ENCODE measurements at places on chromosomes 12 and 14.
A peak's percentile ranks its signal among the peaks of the same experiment; 100 is the strongest.

DNA sequence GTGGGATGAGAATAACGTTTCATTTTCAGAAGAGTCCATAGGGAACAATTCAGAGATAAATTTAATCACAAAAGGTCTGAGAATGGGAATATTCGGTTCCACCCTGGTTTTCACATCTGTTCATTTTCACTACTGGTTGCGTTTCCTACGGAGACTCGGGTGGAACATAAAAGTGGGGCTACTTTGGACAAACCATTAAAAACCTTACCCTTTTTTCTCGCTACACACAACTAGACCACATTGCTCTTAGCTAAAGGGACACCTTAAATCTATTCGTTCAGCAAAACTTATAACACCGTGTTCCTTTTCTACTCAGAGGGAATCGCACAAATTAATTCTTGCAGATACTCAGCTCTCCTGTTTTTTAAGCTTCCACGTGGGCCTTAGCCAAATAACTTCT, 1.0 kb upstream of the SUDS3 start:
- DNase-seq = no peak

GRCh38 chr14:54633076-54633475, 66.1 kb downstream of the SAMD4A start:
- DNase-seq = no peak

GRCh38 chr12:95380997-95381786, 92.8 kb upstream of the METAP2 start:
- DNase-seq = no peak

- no peak for DNase-seq
These were observed 6.4 kb upstream of the SLC48A1 start for GRCh38 chr12:47766502-47767215.

- DNase-seq = no peak
These were observed 20.3 kb downstream of the FANCM start for GRCh38 chr14:45156067-45156466.

DNA sequence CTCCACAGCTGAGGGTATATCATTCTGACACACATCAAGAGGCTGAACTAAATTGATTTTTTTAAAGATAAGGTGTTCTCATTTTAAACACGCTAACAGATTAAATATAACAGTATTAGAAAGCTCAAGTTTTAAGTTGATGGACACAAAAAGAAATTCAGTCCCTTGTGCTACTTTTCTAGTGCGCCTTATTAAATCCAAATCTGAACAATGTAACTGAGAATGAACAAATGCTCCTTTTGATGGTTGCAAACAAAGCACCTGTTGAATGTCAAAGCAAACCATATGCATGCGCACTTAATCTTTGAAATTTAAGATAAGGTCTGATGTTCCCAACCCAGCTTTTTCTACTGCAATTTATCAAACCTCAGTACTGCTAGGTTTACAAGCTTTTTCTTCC, 401.9 kb downstream of the PAWR start:
- DNase-seq = no peak

DNA sequence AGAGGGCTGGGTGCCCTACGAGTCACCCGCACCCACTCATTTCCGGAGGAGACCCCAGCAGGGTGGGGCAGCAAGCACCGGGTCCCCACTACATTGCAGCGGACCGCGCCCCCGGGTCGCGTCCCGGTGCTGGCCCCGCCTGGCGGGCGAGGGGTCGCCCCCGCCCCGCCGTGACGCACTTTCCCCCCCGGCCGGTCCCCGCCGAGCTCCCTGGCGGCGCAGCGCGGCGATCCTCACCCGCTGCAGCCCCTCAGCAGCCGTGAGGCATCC, 106.1 kb downstream of the PRICKLE1 start:
- no peak for DNase-seq

DNA sequence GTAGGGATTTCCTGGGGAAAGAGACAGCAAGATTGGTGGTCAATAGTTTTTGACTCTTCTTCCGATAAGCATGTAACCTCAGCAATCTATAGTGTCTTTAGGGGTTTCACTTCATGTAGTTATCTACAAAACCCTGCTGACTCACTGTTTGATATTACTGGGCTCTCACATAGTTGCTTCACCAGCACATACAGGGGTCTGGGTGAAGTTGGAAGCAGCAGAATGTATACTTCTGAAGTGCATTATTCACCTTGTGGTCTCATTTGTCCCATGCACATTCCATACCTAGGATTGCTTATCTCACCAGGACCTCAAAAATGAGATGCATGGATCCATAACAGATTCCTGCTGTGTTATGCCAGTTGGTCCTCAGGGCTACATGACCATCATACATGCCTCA, 280.0 kb downstream of the LRIG3 start:
- DNase-seq = no peak

- no peak for DNase-seq
These were observed 17.9 kb downstream of the CPM start for GRCh38 chr12:68915055-68915454.

- DNase-seq = peak; percentile 36
These were observed 20.3 kb downstream of the FIGNL2 start for GRCh38 chr12:51827925-51828818.

- DNase-seq = peak; percentile 36
These were observed 22.2 kb upstream of the CCND2 start for GRCh38 chr12:4251216-4251891.

DNA sequence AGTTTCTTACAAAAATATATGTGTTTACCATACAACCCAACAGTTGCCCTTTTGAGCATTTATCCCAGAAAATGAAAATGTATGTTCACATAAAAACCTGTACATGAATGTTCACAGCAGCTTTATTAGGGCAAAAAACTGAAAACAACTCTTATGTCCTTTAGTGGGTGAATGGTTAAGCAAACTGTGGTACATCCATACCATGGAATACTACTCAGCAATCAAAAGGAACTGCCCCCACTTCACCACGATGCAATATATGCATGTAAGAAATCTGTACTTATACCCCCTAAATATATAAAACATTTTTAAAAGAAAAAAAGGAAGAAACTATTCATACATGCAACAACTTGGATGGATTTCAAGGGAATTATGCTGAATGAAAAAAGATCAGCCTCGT, 6.7 kb upstream of the NEK9 start:
- DNase-seq = no peak

DNA sequence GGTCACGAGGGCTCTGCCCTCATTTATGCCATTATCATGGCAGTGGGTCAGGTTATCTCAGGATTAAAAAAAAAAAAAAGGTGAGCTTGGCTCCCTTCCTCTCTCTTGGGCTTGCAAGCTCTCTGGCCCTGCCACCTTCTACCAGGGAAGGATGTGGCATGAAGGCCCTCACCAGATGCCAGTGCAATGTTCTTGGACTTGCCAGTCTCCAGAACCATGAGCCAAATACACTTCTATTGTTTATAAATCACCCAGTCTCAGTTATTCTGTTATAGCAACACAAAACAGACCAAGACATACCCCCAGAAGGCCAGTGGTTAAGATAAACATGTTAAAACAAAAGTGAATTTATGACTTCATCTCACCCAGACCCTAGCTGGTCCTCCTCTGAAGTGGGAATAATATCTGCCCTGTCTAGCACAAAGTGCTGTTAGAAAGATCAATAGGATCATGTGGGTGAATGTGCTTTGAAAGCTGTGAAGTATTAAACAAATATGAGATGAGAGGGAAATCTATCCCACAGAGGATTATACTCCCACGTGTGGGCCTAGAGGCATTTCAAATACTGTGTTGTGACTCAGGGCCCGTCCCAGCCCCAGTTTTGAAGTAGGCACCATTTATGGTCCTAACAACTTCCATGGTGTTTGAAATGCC, 88.6 kb downstream of the NINJ2 start:
- no peak for DNase-seq

- DNase-seq = no peak
These were observed 9.2 kb upstream of the ADCK1 start for GRCh38 chr14:77790566-77791224.

DNA sequence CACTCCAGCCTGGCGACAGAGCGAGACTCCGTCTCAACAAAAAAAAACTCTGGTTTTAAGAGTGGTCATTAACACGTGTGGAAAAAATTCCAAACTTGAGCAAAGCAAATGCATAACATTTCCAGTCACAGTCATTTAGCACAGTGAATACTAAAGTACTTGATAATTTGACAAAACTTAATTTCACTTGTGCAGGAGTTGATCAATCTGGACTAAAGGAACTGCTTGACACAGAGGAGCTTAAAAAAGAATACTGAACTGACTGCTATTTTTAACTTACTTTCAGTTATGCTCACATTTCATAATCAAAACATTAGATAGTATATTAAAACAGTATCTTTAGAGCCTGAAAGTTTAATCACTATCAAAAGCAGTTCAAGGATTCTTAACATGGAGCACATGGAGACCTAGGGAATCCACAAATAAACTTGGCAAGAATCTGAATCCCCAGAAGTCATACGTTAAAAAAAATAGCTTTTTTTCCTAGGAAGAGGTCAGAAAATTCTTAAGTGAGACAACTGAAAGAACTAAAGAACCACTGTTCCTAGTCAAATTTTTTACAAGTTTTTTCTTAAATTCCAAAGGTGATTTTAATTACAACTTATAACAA, 7.4 kb downstream of the UBE2N start:
- no peak for DNase-seq

DNA sequence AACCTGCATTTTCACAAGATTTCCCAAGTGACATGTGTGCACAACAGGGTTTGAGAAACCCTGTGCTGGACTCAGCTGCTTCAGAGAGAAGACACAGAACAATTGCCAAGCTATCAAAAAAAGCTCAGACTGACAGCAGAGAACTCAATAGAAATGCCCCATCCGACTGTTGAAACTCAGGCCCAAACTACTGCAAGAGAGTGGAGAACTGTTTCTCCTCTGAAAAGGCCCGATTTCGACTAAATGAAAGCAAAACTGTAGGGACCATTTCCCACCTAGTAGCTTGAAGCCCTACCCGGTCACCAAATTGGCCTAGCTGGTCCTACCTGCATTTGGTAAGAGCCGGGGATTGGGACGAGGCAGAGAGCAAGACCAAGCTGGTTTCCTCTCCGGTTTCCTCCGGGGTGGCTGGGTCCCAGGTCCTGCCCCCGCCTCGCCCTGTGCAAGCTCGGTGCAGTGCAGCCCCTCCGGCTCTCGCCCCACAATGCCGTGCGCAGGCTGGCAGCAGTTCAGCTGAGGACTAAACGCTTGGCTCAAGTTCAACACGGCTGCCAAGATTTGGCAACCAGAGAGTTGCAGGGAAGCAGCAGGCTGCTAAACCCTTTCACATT, 1180.6 kb downstream of the VRK1 start:
- DNase-seq = peak; percentile 64

DNA sequence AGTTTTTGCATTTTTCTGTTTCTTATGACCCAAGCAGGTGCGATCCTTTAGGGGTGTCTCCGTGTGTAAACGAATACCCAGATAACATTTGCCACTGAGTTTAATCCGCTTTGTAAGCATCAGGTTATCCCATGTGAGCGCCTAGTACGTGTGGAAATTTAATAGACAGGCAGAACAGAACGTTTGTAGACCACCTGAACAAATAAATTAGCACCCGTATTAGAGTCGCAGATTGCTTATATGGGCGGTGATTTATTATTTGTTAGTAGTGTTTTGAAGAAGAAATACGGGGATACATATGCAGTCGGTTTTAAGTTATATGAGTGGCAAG, 325 bp downstream of the C12orf60 start:
- DNase-seq = no peak

DNA sequence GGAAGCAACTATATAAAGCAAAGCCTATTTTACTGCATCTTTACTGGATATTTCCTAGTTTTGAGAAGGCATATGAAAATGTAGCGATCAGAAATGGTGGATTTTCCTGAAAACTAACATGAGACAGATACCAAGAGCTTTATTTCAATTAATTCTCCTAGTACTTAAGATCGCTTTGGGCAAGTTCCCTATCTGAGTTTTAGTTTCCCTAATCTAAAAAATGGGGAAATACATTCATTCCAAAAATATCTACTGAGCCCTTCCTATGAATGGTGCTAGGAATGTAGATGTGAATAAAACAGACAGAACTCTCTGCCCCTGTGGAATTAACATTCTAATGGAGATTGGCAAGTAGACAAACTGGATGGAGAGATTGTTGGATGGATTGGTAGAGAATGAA, 8.4 kb downstream of the CATSPERB start:
- no peak for DNase-seq

DNA sequence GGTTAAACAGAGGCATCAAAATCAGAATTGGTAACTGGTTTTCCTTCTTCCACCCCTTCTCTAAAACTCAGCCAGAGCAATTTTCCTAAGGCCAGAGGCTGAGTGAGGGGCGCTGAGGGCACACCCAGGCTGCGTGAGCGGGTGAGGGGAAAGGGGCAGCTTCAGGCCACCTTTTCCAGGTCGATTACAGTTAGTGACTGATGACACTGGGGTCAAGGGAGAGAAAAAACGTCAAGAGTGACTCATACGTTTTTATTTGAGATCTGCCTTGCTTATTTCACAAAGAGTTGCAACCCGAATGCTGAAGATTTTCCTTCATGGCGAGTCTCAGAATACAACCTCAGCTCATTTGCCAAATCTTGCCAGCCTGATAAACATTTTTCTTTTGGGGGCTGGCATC, 46.7 kb upstream of the EVL start:
- DNase-seq = no peak

- DNase-seq = no peak
These were observed 135.0 kb upstream of the AEBP2 start for GRCh38 chr12:19304149-19304750.

DNA sequence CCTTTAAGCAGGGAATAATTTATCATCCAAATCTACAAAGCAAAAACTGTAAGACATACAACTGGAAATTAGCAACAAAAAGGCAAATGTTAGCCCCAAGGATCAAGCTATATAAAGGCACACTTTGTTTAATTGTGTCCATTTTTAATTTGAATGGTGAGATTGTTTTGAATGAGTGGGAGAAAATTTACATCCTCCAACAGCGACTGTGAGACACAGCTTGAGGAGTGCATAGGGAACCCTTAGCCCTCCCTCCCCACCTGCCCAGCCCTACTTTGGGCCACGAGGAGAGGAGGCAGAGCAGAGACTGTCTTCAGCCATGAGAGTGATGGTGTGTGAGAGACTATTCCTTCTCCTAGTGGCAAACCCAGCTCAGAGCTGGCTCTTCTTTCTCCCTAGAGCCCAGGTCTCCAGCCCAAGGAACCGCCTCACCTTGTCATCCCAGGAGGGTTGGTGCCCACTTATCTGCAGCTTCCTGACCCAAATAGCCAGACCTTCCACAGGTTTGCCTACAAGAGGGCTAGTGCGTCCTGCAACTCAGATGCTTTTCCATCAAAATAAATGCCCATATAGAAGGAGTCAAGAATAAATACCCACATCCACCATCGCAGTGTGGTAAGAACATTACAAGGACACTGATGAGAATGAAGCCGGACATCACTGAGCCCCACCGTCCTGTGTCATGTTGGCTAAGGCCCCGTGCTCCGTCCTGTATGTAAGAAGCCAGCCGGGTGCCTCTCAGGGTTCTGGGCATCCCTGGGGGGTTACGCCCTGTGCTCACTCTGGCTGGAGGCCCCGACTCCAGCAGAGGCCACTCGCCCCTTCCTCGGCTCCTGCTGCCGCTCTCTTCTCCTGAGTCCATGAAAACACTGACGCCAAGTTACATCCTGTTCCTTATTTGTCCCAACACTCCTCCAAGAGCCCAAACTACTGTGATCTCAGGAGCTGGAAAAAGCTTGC, 36.4 kb upstream of the C14orf180 start:
- DNase-seq = no peak
